NCI-H2029 treated with DMSO at 0.1 percent for 48 hours (cell line): ENCODE measurements at places on chromosomes 1 and 21.

GRCh38 chr1:231515748-231516147 is 12.7 kb upstream of the TSNAX start:
- DNase-seq, result no peak

DNA sequence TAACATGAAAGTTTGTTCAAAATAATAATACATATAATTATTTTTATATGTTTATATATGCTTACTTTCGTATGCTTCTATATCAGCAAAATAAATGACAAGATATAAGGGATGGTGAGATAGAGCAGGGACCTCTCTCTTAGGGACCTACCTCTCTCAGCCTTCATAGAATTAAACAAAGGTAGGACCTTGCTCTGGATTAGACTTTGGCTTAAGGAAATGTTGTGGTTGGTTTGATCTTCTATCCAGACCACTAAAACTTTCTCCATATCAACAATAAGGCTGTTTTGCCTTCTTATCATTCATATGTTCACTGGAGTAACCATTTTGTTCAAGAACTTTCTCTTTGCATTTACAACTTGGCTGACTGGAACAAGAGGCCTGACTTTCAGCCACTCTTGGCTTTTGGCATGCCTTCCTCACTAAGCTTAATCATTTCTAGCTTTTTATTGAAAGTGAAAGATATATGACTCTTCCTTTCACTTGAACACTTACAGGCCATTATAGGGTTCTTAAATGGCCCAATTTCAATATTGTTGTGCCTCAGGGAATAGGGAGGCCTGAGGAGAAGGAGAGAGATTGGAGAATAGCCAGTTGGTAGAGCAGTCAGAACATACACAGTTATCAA is 14.4 kb downstream of the FRRS1 start:
- no peak for DNase-seq

DNA sequence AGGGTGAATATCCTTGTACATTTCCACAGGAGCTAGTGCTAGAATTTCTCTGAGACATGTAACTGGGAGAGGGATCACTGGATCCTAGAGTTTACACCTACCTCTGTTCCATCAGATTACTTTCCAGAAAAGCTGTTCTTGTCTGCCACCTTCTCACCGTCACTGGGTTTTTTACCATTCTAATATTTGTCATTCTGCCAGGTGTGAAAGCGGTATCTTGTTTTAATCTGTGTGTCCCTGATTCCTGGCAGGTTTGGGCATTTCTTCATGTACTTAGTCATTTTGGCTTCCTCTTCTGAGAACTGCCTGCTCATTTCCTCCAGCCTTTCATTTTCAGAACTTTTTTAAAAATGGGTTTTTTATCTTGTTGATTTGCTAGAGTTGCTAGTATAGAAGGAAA is 5.1 kb downstream of the PMF1 start:
- no peak for DNase-seq

GRCh38 chr1:38093569-38094520 is 47.3 kb upstream of the POU3F1 start:
- DNase-seq, result no peak

DNA sequence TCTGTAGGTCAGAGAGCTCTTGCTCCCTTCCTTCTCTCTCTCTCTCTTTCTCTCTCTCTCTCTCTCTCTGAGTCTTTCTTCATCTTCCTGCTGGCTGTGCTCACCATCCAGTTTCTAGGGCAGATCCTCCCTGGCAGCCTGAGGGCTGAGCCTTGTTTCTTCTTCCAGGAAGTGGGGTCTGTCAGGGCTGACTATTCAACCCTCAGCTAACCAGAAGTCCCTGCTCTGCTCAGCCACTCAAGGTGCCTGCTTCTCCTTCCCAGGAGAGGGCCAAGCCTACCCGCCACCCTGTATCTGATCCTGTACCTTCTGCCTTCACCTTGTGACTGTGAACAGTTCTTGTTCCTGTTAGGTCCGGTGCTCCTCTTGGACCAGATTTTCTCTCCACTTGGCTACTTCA is 107.6 kb upstream of the ETV3 start:
- no peak for DNase-seq
